ENCODE measurements at places on chromosomes 5 and 9. TPM values are rescaled to one million over a fixed set of nuclear protein-coding genes. Genes with fewer than 3 reads are reported as not detected.
A peak's percentile ranks its signal among the peaks of the same experiment; 100 is the strongest.

DNA sequence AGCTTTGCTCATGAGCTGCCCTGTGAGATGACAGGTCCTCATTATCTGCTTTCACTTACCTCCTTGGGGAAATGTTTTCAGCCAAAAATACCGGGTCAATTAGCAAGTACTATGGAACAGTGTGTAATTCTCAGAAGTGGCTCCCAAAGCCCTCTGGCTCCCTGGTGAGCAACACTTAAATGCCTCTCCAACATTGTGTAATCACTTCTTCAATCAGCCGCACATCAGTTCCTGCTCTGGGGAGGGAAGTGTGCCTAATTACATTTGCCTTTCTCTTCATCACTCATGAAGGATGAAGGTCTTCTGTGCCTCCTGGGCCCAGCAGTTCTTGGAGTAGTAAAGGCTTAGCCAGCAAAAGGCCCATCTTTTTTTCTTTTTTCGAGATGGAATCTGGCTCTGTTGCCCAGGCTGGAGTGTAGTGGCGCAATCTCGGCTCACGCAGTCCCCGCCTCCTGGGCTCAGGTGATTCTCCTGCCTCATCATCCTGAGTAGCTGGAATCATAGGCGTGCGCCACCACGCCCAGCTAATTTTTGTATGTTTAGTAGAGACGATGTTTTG is 23.1 kb downstream of the NIM1K start:
- H3K27me3 ChIP-seq, result peaks cover 13% of the 10 kb centered on the region
- H3K36me3 ChIP-seq, result no peaks in the 10 kb centered on the region
- H3K27ac ChIP-seq, result peak overlapping the region; percentile 8
- no peak overlapping the region for H3K4me3 ChIP-seq

DNA sequence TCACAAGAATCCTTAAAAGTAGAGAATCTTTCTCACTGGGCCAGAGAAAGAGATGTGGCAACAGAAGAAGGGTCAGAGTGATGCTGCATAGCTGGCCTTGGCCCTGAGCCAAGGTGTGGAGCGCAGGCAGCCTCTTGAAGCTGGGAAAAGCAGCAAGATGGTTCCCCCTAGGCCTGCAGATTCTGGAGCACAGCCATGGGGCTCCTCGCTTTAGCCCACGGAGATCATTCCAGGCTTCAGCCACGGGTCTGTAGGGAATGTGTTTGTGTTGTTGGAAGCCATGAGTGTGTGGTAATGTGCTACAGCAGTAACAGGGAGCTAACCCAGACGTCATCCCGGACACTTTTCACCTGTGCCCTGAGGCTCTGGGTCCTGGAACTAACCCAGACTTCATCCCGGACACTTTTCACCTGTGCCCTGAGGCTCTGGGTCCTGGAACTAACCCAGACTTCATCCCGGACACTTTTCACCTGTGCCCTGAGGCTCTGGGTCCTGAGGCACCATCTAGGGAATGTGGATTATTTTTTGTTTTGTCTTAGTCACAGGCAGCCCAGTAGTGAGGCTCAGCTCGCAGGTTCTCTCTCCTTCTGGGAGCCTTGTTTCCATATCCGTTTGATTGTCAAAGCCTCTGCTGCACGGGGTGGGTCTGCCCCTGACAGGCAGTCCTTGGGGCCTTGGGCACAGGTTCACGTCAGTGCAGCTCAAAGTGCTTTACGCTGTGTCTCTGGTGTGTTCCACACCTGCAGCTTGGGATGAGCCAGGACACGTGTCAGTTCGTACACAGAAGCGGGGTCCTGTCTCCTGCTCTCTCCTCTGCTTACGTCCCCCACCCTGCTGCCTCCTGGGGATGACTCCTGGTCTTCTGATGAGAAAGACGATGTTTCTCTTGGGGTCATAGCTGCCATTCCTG is 56.3 kb upstream of the EXOC3 start:
- peaks cover 79% of the 10 kb centered on the region for H3K36me3 ChIP-seq
- no peak overlapping the region for H3K4me3 ChIP-seq
- peak overlapping the region; percentile 19 for H3K27ac ChIP-seq
- peaks cover 14% of the 10 kb centered on the region for H3K27me3 ChIP-seq
- H3K4me1 ChIP-seq, result peaks cover 40% of the 10 kb centered on the region
- no peak for DNase-seq

- H3K27ac ChIP-seq, result no peak overlapping the region
- H3K27me3 ChIP-seq, result peaks cover 7% of the 10 kb centered on the region
- H3K4me1 ChIP-seq, result peaks cover 10% of the 10 kb centered on the region
- H3K4me3 ChIP-seq, result no peak overlapping the region
Observed at GRCh38 chr5:174307656-174308271, 262.3 kb downstream of the NSG2 start.

- peaks cover 9% of the 10 kb centered on the region for H3K27me3 ChIP-seq
- peaks cover 10% of the 10 kb centered on the region for H3K36me3 ChIP-seq
- peak overlapping the region; percentile 99 for H3K27ac ChIP-seq
Observed at GRCh38 chr9:129173296-129174101, 4.6 kb downstream of the IER5L start.

- H3K4me1 ChIP-seq, result peaks cover 17% of the 10 kb centered on the region
- H3K27me3 ChIP-seq, result peaks cover 4% of the 10 kb centered on the region
- H3K36me3 ChIP-seq, result peaks cover 12% of the 10 kb centered on the region
- peak within 1 kb of the TSS; percentile 94 for H3K4me3 ChIP-seq
- H3K27ac ChIP-seq, result peak within 1 kb of the TSS; percentile 77
Observed at GRCh38 chr5:141094481-141095262, at the start of gene PCDHB2. Gene PCDHB2, plus strand, starts transcription at chr5:141094615. Its CDS starts 176 bp downstream, at chr5:141094791.

DNA sequence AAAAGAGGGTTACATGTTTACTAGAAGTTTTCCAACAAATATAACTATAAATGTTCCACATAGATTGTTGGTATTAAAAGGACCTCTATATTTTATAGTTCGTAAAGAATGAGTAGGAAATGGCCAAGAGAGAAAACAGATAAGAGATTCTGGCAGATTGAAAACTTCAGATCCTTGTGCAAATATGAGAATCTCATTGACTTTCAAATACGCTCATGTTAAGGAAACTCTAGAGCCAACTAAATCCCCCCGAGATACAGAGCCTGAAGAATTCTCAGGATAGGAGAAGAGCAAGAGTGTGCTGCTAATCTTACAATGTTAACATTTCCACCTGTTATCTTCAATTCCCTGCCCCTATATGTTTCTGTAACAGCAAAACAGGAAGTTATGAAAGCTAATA is 159.0 kb upstream of the OR13F1 start:
- DNase-seq, result no peak
- no peaks in the 10 kb centered on the region for H3K27me3 ChIP-seq
- H3K27ac ChIP-seq, result no peak overlapping the region

GRCh38 chr5:118479285-118479684 is 509.1 kb downstream of the DTWD2 start:
- H3K4me1 ChIP-seq, result no peaks in the 10 kb centered on the region
- no peak for DNase-seq
- no peaks in the 10 kb centered on the region for H3K27me3 ChIP-seq
- H3K36me3 ChIP-seq, result no peaks in the 10 kb centered on the region
- H3K27ac ChIP-seq, result no peak overlapping the region

- DNase-seq, result no peak
- H3K4me1 ChIP-seq, result peaks cover 20% of the 10 kb centered on the region
- no peaks in the 10 kb centered on the region for H3K27me3 ChIP-seq
- H3K4me3 ChIP-seq, result peak overlapping the region; percentile 97
- H3K27ac ChIP-seq, result no peak overlapping the region
- H3K36me3 ChIP-seq, result no peaks in the 10 kb centered on the region
Observed at GRCh38 chr5:35618781-35619180, 1.1 kb downstream of the SPEF2 start.

- no peak overlapping the region for H3K4me3 ChIP-seq
- DNase-seq, result no peak
- no peaks in the 10 kb centered on the region for H3K4me1 ChIP-seq
- no peaks in the 10 kb centered on the region for H3K36me3 ChIP-seq
- peaks cover 1% of the 10 kb centered on the region for H3K27me3 ChIP-seq
- H3K27ac ChIP-seq, result no peak overlapping the region
Observed at GRCh38 chr9:75910731-75911130, 20.3 kb downstream of the PCSK5 start.

DNA sequence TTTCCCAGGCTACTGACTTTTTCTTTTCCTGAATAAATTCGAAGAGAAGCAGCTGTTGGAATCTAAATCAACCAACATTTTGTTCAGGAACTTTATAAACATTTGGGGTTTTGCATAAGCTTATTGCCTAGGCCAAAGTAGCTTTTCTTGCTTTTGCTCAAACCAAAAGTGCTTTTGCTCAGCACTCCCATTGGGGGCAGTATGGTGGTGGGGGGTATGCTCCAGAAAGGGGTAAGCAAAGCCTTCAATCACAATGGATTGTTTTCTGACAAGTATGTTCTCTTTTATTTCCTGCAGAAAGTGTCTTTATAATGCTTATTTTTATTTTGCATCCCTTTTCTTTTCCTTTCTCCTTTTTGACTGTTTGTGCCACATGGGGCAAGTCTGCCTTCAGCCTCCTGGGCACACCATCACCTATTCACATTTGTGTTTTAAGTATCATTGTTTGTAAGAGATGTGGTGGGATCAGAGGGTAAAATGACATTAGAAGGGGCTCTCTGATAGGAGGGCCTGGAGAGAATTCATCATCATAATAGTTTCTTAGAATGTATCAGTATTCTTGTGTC is 86.0 kb downstream of the PRDM6 start:
- peaks cover 10% of the 10 kb centered on the region for H3K27me3 ChIP-seq
- DNase-seq, result no peak
- no peaks in the 10 kb centered on the region for H3K36me3 ChIP-seq
- peaks cover 13% of the 10 kb centered on the region for H3K4me1 ChIP-seq

CACNA1B gene
- not detected for total RNA-seq

TRUB2 gene
- 36.2 TPM for total RNA-seq

OLFM1 gene
- total RNA-seq, result not detected

NMUR2 gene
- not detected for total RNA-seq

IGIP gene
- total RNA-seq, result 6.7 TPM

PTPN3 gene
- total RNA-seq, result not detected

ANKRD33B gene
- total RNA-seq, result 13.1 TPM

UBTD2 gene
- total RNA-seq, result 18.7 TPM

PCDHGA12 gene
- 19.4 TPM for total RNA-seq
